CD8-positive, alpha-beta memory T cell (primary cell): ENCODE measurements at places on chromosomes 5 and 9.

GRCh38 chr9:21281275-21281674 lies 23.8 kb downstream of the IFNA5 start:
- DNase-seq = no peak

DNA sequence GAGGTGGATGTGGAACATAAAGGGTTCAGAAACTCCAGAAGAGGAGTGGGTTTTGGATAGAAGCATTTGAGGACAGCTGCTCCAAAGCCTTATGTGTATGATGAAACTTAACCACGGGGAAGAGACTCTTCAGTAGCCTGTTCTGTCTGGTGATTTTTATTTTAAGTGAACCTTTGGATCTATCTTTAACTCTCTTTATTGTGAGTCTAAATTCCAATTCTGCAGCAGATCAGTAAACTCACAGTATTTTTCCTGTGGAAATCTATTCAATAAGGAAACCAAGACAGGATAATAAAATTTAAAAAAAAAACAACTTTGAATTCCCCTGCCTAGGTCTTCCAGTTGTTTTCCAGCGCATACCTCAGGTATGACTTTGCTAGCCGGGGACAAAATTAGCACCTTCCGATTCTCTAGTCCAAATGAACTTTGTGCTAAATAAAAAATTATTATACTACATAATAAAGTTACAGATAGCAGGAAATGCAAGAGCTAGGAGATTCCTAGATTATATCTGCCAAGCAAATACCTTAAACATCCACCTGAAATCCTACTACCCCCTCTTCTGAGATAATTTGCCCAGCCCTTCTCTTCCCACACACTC lies 101.9 kb downstream of the NLN start:
- DNase-seq = no peak

DNA sequence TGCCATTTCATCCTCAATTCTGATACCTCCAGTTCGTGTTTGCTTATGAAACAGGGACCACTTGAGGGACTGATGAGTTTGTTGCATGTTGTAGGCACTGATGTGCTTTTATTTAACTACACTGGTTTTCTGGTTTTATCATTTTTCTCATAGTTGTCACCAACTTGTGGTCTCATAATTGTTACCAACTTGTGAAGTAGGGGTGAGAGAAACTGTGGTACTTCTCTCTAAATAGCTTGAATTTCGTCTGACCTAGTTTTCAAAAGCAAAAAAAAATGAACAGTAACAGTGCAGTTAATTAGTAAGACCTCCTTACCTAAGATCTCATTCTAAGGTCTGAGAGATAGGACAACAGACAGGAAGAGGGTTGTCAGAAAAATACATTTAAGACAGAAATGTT lies 78.0 kb downstream of the ANXA2R start:
- no peak for DNase-seq

DNA sequence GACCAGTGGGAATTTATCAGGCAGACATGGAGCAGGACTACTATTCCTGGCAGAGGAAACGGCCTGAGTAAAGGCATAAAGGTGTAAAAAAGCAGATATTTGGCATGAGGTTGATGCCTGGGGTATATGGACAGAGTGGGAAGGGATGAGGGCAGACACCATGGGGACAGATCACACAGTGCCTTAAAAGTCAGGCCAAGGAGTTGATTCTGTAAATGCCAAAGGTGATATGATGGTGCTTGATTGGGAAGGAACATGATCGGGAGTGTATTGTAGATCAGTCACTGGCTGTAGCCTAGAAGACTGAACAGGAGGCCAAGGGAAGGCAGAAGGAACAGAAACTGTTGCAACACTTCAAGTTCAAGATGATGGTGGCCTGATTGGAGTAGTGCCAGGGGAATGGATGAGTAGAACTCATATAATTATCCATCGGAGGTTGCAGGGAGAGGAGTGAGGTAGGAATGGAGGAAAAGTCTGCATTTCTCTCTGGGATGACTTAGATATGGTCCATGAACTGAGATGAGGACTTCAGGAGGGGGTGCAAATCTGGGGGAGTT lies 594.3 kb upstream of the KLF4 start:
- no peak for DNase-seq

DNA sequence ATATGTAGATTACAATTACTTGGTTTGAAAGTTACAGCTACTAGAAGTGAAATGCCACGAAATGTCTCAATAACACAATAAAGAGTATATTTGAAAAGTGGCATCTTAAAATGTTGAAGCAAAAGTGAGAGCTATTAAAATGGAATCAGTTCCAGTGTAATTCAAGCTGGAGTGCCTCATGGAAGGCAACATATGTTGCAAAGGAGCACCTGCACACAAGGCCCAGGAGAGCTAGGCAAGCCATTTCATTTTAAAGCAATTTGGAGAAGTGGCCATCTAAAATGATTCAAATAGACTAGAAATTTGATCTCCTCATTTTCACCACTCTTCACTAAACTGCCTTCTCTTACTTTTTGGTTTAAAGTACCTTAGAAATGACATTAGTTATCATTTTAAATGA lies 167.8 kb downstream of the GABRB2 start:
- no peak for DNase-seq
